Dorsolateral prefrontal cortex (tissue), 122 donors: ENCODE measurements at places on chromosomes 13 and 19. TPM values are rescaled to one million over a fixed set of nuclear protein-coding genes. Genes with fewer than 3 reads are reported as not detected.

LYPD5 gene
- 16.5 TPM for total RNA-seq

KLK3 gene
- not detected for total RNA-seq

GRCh38 chr13:81058916-81059290 lies 718.0 kb upstream of the SPRY2 start:
- no peak for DNase-seq

DNA sequence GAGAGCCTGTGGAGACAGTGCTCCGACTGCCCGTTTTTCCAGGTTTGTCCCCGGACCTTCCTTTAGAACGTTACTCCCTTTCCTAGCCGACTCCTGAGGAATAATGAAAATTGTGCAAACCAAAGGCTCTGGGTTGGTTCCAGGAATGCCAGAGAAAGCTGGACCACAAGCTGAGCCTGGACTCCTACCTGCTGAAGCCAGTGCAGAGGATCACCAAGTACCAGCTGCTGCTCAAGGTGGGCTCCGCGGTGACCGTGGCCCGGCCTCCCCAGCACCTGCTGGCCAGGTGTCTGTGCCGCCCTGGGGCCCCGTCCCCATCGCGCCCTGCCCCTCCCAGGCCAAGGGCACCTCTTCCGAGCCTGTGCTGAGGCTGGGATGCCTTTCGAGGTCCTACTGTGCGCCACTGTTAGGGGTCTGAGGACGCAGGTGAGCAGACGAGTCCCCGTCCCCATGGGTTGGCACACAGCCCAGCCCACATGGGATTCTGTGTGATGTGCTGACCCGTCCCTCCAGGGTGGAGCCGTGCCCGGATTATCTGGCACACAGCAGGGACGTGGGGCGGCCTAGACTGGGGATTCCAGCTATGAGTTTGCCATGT lies 20.5 kb upstream of the F7 start:
- DNase-seq = no peak

DNA sequence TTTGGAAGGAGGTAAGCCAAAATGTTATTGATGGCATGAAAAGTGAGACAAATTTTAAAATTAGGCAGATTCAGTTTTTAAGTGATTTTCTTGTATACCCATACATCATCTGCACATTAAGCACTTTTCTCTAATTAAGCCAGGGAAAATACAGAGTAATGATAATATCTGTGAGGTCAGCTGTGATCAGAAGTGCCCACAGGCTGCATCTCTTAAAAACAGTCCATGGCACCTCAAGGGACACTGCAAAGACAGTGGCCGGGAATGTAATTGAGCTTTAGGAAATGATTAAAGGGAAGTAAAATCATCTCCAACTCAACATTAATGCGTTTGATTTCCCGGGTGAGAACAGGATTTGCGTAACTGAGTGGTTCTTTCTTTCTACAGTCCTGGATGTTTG lies 2.0 kb downstream of the COL4A1 start:
- no peak for DNase-seq

- DNase-seq = no peak
Observed at GRCh38 chr13:108779308-108779707, 149.9 kb downstream of the MYO16 start.

GRCh38 chr19:4871711-4872110 lies 4.2 kb upstream of the PLIN3 start:
- DNase-seq = no peak

DNA sequence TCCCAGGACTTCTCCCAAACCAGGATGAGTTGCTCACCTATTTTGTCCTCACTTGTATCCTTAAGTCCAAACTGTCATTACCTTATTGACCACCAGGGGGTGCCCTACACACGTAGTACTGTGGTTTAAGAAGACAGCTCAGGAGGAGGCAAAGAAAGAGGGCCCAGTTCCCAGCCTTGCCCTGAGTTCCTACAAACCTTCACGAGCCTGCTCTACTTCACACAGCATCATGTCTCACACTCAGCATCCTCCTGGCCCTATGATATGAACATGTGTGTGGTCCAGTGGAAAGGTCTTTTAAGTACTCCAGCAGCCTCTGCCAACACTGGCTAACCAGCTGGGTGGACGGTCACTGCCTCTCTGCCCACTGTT lies 8.1 kb upstream of the ZNF784 start:
- DNase-seq = peak; percentile 80
